ENCODE measurements at places on chromosomes 5 and 9.
A peak's percentile ranks its signal among the peaks of the same experiment; 100 is the strongest.

DNA sequence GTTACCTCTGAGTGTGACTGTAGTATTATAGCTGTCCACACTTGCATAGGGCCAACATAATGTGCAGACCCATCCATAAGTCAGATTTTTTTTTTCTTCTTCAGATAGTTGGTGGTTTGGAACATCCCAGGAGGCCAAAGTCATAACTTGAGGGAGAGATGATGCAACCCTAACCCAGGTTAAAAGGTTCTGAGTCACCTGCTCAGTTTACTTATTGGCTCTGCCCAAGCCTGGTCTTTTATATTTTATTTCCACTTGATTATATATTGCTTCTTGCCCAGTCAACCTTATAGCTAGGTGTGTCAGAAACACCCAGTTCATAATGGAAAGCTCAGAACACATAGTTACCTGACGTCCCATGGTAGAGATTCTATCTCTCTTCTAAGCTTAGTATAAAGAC lies 113.1 kb upstream of the PCSK1 start:
- DNase-seq = no peak

- DNase-seq = no peak
Measured at GRCh38 chr9:137870432-137870831, 7.2 kb upstream of the CACNA1B start.

DNA sequence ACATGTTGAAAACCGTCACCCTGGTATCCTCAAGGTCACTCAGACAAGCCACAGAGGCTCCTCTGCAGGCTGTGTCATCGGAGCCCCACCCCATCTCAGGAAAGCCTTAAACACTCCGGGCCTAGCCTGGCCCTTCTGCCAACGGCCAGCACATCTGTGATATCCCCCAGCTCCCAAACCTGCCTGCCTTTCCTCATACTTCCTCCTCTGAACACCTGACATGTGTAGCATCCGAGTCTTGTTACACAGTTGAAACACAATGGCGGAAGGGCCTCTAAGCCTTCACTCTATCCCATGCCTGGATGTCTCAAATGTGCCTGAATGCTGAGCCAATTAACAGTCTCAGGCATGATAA lies 32.9 kb upstream of the TGFBR1 start:
- no peak for DNase-seq

DNA sequence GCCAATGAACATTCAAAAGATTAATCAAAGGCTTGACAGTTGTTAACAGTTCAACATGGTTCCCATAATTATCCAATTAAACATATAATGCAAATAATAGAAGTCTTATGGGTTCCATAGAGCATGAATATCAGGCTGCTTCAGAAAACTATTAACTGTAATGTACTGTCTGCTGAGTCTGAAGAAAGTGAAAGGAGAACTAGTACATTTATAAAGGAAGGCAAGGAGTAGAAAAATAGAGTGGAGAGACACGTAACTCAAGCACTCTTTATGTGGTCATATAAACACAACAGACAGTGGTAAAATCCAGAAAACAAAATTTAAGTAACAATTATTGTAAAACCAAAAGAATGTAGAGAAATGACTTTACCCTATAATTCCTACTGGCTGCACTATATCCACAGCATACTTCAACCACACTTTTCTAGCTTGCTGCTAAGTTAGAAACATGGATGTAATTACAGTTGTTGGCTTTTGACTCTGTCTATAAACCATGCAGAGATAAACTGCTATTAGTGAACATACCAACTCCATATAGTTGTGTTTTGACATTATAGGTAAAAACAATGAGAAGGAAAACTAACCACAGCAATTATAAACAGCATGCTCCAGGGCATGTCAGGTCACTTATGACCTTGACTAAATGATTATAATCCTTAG lies 32.7 kb downstream of the NFIB start:
- no peak for DNase-seq

DNA sequence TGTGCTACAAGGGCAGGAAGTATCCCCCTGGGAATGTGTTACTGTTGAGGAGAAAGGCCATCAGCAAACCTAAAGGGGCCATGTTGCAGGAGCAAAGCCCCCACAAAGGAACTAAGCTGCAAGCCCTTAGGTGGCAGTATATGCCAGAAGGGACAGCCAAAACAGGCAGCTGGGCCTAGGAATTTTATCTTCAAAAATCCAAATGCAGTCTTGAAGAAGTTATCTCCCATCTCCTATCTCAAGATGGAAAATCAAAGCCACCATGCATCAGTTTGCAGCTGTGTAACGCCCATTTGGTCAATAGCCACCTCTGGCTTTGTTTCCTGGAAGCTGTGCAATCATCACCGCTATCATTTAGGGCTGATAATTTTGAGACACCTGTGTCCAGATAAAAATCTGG lies 400.3 kb downstream of the ARHGEF28 start:
- no peak for DNase-seq

DNA sequence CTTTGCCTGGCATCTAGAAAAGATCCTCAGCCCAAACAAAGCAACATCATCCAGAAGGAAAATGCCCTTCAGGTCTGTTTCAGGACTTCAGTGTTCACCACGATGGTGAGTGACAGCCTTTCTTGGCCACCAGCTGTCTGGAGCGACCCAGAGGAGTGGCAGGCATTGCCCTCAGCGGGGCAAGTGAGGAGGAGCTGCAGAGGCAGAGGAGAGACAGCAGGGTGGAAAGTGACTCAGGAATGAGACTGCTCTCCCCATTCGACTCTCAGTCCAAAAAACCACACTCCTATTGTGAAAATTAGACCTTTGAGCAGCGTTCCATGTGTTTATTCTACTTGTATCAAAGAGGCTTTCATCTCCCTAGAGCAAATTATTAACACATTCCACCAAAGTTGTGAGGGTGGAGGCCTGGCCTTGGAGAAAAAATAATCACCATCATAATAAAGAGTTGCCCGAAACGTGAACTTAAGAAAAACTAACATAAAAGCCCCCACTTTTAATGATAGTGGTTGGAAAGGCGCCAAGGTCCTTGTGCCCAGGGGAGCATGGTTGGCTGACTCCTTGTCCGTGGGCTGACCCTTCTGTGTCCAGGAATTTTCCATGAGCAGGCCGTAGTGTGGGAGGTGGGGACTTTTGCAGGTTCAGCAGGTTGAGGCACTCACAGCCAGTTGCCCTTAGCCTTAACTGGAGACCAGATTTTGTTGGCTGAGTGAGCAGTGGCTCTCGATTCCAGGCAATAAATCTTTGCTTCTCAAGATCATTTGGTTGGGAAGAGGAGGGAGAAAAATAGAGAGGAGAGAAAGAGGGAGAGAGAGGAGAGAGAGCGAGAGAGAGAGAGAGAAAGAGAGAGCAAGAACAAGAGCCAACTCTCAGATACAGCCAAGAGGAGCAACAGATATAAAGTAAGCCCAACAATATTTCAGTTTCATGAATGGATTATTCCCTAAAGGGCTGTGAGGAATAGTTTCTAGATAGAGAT lies 125.9 kb upstream of the ANKRD55 start:
- DNase-seq = peak; percentile 52

GRCh38 chr5:87551911-87552310 lies 139.2 kb upstream of the CCNH start:
- no peak for DNase-seq

All from suppressor macrophage treated with lipopolysaccharide for 1 hour (primary cell).